ENCODE measurements at places on chromosomes 6 and 20.
A peak's percentile ranks its signal among the peaks of the same experiment; 100 is the strongest.

DNA sequence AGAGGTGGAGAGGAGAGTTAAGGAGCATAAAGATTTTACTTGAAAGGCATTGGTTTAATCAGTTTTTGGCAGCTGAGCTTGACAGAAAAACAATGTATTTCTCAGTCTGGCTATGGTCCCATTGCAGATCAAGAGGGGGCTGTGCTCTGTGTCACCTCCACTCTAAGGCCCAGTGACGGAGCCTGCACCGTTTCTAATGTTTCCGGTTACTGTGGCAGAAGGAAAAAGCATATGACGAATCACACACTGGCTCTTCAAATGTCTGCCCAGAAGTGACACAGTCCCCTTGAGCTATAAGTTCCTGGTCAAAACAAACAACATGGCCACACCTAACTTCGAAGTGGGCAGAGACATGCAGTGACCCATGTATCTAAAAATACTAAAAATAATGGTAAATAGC lies 372.0 kb downstream of the PLCB1 start:
- no peak for DNase-seq

- DNase-seq: peak; percentile 75
Measured at GRCh38 chr6:57207141-57207540, 15.0 kb downstream of the RAB23 start.

- no peak for DNase-seq
Measured at GRCh38 chr20:62285722-62286121, 17.1 kb upstream of the ADRM1 start.

- DNase-seq: no peak
Measured at GRCh38 chr6:39520411-39520810, 197.9 kb upstream of the KCNK16 start.

DNA sequence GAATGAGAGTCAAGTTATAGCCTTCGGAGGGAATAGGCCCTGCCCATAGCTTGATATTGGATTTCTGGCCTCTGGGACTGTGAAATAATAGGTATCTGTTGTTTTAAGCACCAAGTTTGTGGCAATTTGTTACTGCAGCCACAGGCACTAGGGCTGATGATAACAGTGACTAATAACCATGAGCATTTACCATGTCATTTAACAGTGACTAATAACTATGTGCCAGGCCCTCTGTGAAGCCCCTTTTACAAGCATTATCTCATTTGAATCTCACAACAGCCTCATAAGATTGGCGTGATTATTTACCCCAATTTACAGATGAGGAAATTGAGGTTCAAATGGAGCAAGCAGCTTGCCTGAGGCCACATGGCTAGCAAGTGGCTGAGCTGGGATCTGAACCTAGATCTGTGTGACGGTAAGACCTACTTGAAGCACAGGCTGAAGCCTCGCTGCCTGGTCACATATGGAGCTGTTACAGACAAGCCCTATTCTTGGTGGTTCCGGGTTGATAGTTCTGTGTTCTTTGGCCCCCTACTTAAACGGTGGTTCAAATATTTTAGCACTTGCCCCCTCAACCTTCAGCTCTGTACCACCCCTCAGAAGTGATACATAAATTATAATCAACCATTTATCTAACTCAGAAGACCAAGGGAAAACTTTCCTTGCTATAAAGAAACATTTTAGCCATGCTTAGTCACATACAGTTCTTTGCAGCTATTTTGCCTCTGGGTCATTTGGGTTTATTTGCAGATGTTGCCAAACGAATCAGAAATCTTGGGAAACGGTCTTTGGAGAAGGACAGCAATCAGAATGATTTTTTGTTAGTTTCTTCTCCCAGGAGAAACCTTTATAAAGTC lies 98.3 kb downstream of the ELOVL5 start:
- DNase-seq: peak; percentile 75

DNA sequence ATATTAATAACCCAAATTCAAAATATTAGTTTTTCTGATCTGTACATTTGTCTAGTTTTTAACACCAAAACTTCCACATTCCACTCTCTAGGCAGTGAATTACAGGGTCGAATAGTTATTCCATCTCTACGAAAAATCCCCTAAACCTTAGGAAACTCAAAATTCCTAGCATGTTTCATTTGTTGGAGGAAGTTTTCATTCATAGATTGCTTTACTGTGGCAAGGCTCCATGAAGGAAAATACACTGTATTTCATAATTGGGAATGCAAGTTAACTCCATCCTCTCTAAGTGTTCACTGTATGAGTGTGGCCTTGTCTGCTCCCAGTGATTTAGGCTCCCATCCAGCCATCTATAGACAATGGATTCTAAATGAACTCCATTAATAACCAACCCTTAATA lies 296.1 kb downstream of the TENT5A start:
- no peak for DNase-seq

DNA sequence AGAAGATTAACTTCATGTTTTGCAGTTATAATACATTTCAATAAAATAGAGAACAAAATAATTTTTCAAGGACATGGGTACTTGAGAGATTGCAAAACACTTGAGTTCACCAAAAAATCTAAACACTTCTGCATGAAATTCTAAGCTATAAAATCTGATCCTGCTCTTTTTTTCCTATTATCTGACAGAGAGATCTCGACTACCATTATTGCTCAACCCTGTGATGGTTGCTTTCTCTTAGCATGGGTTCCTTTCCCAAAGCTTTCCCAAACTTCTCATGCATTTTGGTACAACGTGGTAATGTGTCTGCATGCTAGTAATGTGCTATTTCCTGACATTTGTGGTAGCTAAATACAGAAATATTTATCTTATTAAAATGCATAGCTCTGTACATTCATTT lies 1243.1 kb upstream of the ADGRB3 start:
- no peak for DNase-seq

- no peak for DNase-seq
Measured at GRCh38 chr20:18983796-18984195, 170.2 kb downstream of the SCP2D1 start.

- DNase-seq: no peak
Measured at GRCh38 chr6:112193117-112193516, 61.2 kb downstream of the LAMA4 start.

- no peak for DNase-seq
Measured at GRCh38 chr6:145531822-145532221, 203.5 kb downstream of the EPM2A start.

DNA sequence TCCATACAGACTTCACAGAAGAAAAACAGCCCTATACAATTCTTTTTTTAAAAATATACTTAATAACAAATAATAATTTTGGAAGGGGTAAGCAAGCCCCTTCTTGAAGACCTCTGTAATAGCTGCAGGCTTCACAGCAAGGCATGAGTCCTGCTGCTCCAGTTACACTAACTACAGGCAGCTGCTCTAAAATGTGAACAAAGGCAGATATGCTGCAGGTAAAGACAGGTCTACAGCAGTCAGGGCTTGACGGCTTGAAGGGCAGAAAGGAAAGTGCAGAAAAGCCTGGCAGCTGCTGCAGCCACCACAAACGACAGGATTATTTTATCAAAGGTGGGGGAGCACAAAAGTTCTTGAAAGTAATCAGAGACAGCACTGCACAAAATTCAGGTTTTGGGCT lies 11.3 kb downstream of the FAXC start:
- no peak for DNase-seq

DNA sequence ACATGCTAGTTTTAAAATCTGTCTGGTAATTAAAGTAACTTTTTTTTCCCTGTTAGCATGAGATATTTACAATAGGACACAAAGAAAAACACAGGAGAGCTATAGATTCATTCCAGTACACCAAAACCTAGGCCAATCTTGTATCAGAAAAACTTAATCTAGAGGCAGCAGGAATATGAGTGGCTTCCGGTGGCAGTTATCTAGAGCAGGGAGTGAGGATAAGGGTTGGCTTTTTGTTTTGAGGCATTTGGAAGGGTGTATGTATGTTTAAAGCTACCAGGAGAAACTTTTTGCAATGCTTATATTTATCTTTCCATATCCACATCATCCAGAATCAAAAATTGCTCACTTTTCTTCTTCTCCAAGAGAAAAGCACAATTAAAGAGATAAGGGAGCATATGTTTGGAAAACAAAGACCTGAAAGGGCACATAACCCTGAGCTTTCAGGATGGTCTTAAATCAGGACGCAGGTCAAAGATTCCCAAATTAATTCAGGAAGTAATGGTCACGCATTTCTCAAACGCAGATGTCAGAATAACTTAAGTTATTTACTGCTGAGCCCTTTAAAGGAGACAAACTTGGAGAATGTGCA lies 13.1 kb downstream of the TFAP2A start:
- no peak for DNase-seq

GRCh38 chr20:62621251-62622110 lies 20.8 kb upstream of the SLCO4A1 start:
- DNase-seq: no peak

DNA sequence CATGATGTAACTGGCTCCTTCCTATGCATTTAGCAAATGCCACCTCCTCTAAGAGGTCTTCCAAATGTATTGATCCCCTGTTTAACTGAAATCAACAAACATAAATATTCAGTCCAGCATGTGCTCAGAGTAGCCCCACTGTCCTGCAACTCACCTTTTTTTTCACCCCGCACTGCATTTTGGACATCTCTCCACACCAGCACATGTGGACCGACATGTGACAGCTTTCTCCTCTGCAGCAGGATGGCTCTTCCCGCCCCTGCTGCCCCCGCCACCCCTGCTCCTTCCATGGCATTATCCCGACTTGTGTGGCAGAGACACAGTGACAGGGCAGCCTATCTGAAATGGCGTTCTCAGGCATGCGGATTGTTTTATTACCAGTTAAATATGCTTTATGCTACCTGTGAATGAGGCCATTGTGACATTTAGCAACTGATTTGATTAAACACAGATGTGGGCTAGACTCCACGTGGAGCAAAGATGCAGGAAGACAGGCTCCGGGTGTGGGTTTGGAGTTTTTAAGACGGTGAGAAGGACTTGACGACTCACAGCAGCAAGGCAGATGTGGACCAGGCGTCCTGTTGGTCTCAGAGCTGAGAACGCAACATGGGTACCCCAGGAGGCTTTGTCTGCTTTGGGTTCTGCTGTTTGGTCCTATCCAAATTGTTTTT lies 161.2 kb downstream of the EYA2 start:
- no peak for DNase-seq

DNA sequence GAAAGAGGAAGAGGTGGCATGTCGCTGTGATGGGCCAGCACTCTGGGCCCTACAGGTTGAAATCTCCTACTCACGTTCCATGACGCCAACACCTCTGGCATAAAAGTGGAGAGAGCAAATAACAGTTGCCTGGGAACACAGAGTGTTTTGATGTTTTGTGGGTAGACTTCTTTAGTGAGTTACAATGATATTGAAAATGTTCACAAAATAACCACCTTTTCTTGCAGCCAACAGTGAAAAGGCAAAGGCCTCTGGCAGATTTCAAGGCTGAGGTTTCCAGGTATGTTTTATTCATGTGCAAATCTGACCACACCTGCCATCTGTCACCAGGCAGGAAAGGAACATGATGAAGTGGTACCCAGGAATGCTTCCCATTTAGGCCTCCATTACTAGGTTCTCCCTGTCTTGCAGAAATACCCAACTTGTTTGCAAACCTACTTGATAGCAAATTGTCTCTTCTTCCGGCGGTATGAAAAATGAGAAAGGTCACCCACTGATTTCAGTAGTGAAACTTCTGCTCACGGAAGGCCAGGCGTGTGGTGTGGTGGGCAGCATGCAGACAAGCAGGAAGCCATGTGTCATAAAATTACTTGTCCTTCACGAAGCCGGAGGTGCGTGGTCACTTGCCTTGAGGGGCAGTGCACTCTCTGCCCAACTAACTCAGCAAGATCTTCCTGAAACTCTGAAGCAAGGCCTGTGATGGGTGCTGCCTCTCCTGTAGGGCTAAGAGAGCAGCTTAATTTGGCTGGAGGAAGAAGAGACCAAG lies 299.1 kb upstream of the PRDM1 start:
- DNase-seq: no peak

DNA sequence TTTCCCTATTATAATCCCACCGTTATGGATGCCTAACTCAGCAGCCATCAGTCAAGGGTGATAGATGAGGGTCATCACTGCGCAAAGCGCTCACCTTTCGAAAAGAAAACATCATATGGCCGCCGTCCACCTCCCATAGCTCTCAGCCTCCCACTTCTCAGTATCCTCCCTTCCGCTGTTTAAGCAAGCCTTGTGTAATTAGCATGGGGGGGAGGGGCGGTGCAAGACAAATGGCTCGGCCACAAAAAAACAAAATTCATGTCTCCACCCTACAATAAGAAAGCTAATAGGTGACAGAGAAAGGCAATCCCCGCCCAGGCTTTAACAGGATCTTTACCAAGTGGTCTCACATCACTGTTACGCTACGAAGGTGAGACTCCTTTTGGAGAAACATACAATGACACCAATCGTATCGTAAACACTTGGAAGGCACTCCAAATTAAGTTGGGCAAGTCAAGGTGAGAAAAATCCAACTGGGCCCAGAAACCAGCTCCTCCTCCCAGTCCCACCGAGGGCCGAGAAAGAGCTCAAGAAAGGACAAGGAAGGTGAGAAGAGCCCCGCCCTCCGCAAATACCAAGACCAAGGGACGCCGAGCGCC lies 645 bp downstream of the DDX39B start:
- peak; percentile 74 for DNase-seq

DNA sequence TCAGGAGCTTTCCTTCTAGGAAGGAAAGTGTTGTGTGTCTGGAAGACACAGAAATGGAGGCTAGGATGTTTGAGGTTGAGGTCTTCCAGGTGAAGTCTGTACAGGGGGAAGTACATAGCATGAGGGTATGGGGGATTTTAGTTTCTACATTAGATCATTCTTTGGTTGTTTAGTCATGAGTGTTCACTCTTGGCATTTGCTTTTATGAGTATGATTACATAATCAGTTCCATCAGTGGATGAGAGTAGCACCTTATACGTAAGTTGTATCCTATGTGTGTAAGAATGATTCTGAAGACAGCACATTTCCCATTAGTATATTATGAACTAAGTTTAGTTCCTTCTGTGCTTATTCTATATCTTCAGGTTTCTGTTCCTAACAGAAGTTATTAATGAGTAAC lies 1.9 kb downstream of the CDYL start:
- peak; percentile 55 for DNase-seq

- peak; percentile 6 for DNase-seq
Measured at GRCh38 chr20:47054945-47055344, 160.3 kb downstream of the EYA2 start.

DNA sequence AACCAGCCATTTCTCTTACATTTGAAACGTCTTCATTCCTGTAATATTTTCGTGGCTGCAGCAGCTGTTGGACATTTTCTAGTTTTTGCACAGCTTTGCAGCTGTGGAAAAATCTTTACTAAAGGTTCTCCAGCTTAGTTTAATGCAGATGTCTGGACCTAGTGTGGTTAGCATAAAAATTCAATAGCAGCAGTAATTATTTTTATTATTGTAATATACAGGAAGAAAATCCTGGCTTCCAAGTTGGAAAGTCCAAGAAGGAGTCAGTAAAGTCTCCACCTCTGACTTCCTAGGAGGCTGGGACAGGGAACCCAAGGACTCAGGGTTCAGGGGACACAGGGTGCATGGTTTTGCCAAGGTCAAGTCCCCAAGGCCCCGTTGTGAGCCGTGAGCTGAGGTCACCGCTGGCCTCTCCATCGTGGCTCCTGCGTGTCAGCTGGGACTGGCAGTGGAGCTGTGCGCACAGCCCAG lies 230.6 kb downstream of the FNDC1 start:
- DNase-seq: no peak
